ENCODE measurements at places on chromosomes 1 and 21.
A peak's percentile ranks its signal among the peaks of the same experiment; 100 is the strongest.

DNA sequence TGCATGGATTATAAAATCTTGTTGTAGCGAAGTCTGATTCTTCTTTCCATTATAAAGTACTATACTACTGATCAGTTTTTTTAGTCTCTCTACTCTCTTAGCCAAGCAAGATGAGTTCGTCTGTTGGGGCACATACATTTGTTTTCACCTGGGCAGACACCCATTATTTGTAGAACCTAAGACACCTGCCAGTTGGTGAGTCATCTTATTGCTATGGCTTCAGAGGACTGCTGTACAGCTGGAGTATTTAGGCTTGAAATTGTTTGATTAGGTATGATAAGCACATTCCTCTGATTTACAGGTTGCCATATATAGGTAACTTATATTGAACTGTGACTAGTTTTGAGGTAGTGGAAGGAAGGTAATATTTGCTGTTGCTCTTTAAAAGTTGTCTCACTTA, 17.2 kb downstream of the RBM15 start:
- no peak for DNase-seq

- no peak for DNase-seq
Observed at GRCh38 chr1:78351551-78352216, 139.1 kb upstream of the PTGFR start.

DNA sequence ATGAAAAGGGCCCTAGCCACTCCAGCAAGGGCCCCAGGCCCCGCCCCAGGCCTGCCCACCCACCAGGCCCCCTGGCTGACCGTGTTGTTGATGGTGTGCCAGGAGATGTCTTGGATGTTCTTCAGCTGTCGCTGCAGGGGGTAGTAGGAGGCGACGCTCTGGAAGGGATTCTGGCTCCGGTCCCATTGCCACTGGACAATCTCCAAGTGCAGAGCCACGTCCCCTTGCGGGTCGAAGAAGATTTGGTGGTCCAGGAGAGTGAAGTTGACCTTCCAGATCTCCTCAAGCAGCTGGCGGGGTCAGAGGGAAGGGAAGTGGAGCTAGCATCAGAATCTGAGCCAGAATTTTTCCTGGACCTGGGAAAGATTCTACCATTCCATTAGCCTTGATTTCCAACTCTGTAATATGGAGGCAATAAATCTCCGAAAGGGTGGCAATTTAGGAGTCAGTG, 10.2 kb downstream of the TAS1R2 start:
- DNase-seq, result no peak

GRCh38 chr21:44870748-44871495, 2.6 kb downstream of the PTTG1IP start:
- no peak for DNase-seq

DNA sequence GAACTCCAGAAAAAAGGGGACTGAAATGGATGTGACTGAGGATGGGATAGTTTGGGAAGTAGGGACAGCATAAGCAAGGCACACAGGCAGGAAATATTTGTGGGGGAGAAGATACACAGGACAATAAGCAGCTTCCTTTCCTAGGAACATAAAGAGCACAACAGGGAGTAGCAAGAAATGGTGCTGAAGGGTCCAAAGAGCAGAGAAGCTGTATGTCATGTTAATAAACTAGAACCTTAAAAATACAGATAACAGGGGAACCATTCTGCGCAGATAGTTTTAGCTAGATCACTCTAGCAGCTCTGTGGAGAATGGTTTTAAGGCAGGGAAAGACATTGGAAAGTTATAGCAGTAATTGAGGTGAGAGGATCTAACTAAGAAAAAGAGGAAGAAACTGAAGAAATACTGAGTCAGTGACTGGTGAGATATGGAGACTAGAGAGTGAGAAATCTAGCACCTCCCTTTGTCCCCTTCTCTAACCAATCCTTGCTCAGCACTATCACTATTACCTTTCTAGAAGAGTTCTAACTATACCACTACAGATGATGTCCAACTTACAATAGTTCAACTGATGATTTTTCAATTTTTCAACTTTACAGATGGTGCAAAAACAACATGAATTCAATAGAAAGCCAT, 95.0 kb downstream of the CDC42BPA start:
- DNase-seq, result no peak

DNA sequence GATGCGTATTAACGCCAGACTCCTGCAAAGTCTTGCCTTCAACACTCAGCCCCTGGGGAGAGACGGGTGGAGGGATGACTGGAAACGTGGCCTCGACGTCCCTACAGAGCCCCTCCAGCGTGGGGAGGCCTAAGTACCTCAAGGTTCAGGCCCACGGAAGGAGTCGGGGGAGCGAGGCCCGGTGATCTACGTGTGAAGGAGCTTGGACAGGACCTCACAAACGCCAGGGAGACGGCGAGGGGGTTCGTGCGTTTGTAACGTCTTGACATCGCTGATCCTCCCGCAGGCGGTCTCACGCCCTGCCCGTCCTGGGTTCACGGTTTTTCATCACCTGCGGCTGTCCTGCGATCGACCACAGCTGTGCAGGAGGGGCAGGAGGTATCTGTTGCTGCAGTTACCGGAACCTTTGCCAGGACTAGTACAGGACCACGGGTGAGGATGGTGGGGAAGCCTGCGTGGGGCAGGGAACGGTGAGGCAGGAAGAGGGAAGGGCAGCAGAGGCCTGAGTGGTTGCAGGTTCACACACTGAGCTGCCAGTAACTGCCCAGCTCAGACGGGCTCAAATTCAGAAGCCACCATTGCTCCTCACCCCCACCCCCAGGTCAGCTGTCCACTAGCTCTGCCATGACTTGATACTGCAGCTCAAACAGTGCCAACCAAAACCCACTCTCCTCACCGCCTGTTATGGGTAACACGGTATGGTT, 889 bp upstream of the CCNL2 start:
- peak; percentile 60 for DNase-seq

GRCh38 chr1:3027611-3028371, 6.5 kb downstream of the ACTRT2 start:
- DNase-seq, result no peak

DNA sequence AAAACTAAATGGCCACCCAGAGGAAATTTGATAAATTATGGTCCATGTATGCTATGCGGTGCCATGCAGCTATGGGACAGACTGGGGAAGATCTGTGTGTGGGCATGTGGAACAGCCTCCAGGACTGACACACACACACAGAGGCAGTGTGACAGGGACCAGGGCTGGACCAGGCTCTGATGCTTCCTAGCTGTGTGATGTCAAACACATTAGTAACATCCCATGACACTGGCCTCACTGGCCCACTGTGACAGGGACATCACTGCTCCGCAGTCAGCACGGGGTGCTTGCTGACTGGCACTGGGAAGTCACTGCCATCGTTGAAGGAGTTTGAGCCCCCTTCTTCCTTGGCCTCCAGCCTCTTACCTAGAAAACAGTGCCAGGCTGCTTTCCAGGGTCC, 13.9 kb downstream of the RAP1GAP start:
- no peak for DNase-seq

GRCh38 chr1:169003864-169004516, 102.5 kb upstream of the ATP1B1 start:
- DNase-seq, result peak; percentile 31

DNA sequence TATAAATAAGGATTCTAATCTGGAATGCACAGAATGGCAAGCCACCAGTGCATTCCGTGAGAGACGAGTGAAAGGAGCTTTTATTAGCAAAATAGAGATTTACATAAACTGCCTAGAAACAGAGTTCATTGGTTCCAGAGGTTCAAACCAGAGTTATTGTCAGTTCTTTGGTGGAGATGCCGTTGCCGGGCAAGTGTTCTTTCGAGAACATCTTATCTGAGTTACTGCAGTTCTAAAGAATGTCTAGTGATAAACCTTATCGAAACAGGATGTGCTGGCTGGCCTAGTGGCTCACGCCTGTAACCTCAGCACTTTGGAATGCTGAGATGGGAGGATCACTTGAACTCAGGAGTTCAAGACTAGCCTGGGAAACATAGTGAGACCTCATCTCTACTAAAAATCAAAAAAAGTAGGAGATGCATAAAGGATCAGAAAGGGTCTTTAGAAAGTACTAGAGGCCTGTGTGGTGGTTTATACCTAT, 19.9 kb upstream of the EVI5 start:
- peak; percentile 88 for DNase-seq

DNA sequence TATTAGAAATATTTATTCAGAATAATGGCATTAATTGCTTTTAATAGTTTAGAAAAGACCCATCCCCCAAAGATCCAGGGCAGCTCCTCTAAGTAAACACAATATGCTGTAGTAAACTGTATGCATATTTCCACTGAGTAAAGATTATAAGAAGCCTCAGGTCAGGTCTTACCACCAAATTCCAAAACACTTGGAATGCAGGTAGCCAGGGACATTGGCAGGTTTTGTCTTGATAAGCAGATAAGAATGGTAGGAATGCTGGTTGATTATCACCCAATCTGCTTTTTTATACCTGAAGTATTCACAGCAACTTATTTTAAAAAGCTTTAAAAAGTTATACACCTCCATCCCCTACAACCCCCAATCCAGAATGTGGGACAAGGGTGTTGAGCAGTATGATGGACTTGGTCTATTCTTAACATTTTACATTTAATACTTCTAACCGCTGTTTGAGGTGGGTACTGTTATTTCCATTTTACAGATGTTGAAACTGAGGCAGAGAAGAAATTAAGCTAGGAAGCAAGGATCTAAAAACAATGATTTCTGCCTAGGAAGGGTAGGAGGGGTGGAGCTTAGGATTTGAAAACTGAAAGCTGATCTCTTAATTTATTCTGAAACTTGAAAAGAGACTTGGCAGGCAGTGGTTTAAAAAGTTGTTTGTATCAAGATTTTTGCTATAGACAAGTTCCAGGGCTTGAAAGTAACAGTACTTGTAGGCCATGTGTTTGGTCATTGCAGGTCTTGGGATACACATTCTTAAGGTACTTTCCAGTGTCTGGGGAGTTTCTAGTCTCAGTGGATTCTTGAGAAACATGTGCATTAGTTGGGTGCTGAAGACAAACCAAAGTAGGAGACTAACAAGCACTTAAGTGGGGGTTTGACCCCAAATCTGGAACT, 15.6 kb upstream of the THEM4 start:
- no peak for DNase-seq

- peak; percentile 75 for DNase-seq
Observed at GRCh38 chr1:231039161-231040018, 664 bp downstream of the FAM89A start.

DNA sequence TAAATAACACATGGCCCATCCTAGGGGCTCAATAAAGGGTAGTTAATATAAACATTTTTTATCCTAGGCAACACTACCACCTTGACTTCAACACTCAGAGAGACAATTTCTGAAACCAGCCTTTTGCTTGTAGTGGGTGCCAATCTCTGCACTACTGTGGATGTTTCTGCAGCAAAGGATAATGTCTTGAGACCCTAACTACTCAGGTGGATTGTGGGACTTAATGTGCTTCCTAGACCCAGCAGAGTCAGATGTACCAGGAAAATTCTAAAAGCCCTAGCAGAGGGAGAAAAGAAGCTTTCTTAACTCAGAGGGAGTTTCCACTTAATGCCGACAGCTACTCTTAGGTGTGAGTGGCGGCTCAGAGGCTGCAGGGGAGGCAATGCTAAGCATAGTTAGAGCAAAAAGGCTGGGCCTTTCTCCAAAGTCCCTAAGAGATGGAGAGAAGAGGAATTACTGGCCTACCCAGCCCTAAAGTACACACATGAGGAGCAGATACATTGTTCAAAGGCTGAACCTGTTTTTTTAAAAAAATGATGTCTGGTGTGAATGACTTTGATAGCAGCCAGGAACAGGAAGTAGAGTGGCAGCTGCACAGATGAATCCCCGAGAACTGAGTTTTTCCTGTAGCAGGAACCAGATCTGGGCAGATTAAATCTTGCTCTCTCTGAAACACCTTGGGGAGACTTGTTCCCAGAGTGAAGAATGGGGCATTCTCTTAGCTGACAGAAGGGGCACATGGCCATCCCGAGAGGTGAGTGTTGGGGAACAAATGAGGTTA, 33.5 kb upstream of the ABCD3 start:
- no peak for DNase-seq

GRCh38 chr1:53408013-53408754, 51.0 kb upstream of the DMRTB1 start:
- peak; percentile 61 for DNase-seq

DNA sequence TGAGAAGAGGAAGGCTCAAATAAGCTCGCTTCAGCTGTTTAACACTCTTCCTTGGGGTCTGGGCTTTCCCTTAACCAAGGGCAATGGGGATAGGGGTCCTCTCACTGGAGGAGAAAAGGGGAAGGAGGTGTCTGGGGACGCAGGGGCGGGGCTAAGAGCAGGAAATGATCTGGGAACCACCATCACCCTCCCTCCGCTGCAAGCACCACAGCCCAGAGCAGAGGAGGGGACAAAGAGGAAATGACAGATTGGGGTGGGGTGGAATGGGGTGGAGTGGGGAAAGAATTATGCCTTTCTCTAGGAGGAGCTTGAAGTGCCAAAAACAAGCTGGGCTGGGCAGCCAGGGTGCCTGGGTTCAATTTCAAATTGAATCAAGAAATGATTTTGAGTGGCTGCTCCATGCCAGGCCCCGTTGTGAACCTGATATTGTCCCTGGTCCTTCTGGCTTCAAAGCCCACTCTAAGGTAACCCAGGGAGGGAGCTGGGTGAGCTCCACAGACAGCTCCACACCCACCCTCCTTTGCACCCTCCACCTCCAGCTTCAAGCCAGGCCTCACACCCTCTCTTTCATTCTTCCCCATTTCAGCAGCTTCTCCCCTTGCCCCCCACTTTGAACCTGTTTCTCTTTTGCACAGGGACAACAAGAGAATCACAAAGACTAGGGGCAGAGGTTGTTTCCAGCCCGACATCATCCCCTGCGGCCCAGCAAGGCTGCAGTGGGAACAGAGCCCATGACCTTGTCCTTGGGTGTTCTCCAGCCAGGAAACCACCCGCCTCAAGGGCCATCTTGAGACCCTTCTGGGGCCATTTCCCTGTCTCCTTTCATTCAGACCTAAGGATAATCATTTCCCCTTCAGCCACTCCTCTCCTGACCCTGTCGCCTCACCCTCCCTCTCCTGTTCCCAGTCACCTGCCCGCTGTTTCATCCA, 1.1 kb downstream of the ARHGAP30 start:
- no peak for DNase-seq

GRCh38 chr1:74737333-74737732, 4.4 kb downstream of the TYW3 start:
- DNase-seq, result no peak

GRCh38 chr1:230861489-230861888, 6.8 kb downstream of the C1orf198 start:
- DNase-seq, result no peak

- no peak for DNase-seq
Observed at GRCh38 chr1:24080131-24080530, 31.8 kb downstream of the MYOM3 start.

- DNase-seq, result no peak
Observed at GRCh38 chr1:44208226-44208625, 5.0 kb upstream of the DMAP1 start.

DNA sequence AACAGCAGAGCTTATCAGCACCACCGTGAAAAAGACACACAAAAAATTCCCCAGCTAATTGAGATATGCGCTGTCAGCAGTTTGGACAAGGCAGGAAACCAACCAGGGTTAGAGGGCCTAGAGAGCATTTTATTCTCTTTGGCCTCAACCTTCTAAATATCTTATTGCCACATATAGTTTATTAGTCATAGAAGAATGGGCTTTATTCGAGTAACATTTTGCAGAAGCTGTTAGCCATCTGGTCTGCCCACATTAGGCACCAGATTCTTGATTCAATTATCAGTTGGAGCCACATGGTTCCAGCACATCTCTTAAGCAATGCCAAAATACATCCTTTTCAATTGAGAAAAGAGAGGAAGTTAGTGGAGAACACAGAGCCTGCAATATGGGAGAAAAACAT, 109.9 kb upstream of the CXADR start:
- DNase-seq, result peak; percentile 53

All from GM23248 (cell line).